ENCODE measurements at places on chromosomes 5 and 9.

DNA sequence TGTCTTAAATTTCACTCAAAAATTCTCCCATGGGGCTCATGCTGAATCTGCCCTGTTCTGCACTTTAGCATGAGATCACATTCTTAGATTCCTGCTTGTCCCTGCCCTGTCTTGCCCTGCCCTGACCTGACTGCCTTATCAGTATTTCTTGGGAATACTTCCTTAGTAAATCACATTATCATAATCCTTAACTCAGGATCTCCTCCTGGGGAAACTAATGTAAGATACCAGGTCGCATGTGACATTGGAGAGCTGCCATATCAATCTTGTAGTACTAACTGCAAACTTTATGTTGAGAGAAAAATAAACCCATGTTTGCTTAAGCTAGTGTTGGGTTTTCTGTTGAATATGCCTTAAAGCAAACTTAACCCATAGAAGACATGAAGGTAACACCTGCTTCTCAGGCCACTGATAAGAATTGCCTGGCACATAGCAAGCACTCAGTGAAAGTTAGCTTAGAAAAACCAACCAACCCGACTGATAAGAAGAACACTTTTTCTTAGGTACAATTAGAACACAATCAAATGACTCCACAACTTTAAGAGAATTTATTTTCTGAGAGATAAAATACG, 53.3 kb downstream of the IL33 start:
- DNase-seq = no peak

- no peak for DNase-seq
Measured at GRCh38 chr5:150120617-150121447, 34.5 kb upstream of the CSF1R start.

GRCh38 chr9:88993327-88993726, 2.1 kb downstream of the S1PR3 start:
- no peak for DNase-seq

- no peak for DNase-seq
Measured at GRCh38 chr5:171595801-171596231, 176.4 kb downstream of the FGF18 start.

- no peak for DNase-seq
Measured at GRCh38 chr5:124936626-124936933, 190.1 kb upstream of the ZNF608 start.

DNA sequence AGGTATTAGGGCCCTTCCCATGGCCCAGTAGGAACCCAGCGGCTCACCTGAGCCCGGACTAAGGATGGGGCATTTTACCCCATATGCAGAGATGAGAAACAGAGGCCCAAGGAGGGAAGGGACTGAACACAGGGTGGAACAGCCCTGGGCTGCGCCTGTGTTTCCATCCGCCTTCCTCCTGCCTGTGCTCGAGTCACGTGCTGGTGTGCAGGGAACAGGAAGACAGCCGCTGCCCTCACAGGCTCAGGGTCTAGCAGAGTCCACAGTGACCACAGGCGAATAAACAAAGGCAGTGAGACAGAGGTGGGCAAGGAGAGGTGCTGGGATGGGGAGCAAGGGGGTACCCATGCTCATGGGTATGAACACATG, 129.4 kb downstream of the C9orf50 start:
- no peak for DNase-seq

- no peak for DNase-seq
Measured at GRCh38 chr5:80503641-80504040, 15.7 kb downstream of the FAM151B start.

GRCh38 chr9:136152543-136152866, 33.8 kb upstream of the TMEM250 start:
- DNase-seq = no peak

GRCh38 chr9:117405950-117406705, 8.7 kb downstream of the ASTN2 start:
- DNase-seq = peak; percentile 39

DNA sequence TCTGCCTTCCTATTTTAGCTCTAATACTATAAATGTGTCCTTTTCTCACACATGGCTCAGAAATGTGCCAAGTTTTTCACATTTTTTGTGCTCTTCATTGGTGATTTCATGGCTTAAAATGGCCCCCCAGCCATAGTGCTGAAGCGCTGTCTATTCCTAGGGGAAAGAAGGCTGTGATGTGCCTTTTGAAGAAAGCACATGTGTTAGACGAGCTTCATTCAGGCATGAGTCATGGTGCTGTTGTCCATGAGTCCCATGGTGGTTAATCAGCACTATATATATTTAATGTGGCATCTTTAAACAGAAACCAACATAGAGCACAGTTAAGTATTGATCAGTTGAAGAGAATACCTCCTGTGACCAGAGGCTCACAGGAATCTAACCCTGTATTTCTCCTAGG, 55.8 kb downstream of the PDE8B start:
- no peak for DNase-seq

- no peak for DNase-seq
Measured at GRCh38 chr9:36864491-36865410, 169.3 kb downstream of the PAX5 start.

DNA sequence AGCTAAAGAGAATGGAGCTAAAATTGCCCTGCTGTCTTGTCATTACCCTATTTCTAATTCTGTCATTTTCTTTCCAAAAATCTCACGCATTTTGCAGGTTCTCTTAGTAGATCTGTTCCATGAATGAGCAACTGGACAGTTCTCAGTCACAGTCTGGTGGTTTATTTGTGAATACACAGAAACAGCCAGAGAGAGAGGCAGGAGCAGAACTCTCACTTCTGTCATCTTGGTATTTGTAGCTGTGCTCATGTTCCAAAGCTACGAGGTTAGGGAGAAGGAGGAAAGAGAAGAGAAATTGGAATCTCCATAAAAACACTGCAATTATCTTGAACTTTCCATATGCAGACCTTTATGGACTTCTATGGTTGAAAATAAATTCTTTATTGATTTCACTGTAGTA, 118.0 kb upstream of the OR13F1 start:
- DNase-seq = no peak

GRCh38 chr5:2610986-2611385, 140.5 kb downstream of the IRX2 start:
- DNase-seq = no peak

DNA sequence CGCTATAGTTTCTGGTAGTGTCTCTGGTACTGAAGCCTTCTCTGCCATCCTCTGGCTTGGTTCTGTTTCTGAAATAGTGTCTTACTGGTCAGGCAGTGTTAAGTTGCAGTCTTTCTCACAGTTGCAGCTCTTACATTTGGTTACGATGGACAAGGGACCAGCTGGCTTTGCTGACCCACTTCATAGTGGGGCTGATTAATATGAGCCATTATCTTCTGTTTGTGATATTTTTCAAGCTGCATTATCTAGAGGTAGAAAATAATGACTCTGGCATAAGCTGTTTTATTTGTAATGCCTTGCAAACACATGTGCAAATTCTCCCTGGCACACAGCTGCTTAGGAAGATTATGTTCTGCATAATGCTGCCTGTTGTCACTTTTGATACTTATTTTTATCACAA, 199.1 kb downstream of the KDM4C start:
- DNase-seq = no peak

DNA sequence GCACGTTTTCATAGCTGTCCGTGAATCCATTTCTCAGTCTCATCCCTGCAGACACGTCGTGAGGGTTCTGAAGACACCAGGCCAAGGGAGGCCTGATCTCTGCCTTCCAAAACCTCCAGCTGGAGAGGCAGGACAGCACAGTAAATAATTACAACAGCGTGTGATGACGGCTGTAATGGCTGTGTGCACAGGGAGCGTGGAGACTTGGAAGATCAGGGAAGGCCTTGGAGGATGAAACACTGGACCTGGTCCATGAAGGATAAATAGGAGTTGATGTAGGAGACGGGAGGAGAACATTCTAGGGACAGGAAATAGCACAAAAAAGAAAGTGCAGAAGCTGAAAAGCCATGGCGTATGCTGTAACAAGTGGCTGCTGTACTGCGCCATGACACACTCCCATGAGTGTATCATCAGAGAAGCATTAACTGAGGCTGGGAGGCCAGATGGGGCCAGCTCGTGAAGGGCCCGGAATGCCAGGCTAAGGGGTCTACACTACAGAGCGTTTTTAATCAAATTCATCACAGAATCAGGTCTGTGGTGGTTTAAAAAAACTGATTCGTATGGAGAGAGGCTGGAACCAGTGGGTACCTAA, 97.2 kb downstream of the CRB2 start:
- no peak for DNase-seq

GRCh38 chr5:32217886-32218396, 43.8 kb upstream of the GOLPH3 start:
- peak; percentile 39 for DNase-seq

Data from head of caudate nucleus (tissue), 42 donors.